Stromal cell of bone marrow (primary cell): ENCODE measurements at places on chromosomes 7 and 10.

DNA sequence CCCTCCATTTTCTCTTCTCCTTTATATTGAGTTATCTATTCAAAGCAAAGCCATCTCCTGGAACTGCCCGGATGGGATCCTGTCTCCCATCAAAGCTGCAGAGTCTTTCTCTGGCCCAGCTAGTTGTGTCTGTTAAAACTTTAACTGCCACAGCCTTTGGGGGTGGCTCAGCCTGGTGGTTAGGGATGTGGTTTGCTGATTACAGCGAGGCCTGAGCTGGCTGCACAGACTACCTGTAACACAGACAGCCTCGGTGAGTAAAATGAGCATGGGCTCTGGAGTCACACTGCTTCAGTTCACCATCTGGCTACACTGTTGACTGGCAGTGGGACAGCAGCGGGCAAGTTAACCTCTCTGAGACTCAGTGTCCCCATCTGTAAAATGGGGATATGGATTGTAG is 18.4 kb upstream of the HABP2 start:
- no peak for DNase-seq

DNA sequence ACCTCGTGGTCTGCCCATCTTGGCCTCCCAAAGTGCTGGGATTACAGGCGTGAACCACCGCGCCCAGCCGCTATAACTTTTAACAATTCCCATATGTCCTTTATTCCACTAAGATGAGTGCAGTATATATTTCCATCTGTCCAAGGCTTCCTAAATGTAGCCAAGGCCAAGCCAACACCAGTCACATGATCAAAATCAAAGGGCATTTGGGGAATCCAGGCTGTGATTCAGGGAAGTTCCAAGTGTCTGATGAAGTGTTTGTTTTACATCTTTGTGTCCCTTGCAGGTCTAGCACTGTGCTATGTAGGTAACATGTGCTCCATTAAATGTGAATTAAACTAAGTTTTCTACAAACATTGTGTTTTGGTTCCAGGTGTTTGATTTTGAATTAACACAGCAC is 20.8 kb downstream of the AKR1E2 start:
- DNase-seq: no peak

GRCh38 chr10:44383749-44384600 is 922 bp downstream of the CXCL12 start:
- DNase-seq: peak; percentile 18

DNA sequence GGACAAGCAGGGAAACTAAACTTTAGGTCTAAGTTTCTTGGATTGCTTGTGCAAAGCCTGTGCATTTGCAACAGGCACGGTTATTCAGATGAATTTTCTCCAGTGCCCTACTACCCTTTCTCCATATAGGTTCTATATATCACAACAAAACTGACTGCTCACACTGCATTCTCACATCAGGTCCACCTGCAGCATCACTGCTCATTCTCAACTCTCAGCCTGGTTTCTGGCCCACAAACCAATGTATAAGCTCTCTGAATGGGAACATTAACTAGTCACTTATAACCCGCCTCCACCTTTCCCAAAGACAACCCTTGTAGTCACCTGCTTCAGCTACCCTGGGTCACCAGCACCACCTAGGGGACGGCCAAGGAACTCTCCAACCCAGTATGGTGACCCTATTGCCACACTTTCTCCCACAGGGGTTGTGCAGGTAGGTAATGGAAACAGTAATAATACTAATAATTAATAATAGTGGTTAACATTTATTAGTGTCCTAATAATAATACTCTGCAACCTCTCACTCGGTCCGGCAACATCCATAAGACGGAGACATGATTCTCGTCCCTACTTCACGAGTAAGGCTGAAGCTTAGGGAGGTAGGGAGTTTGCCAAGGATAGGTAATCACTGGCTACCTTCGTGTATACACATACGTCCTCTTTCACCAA is 97.3 kb downstream of the CLEC2L start:
- DNase-seq: no peak

DNA sequence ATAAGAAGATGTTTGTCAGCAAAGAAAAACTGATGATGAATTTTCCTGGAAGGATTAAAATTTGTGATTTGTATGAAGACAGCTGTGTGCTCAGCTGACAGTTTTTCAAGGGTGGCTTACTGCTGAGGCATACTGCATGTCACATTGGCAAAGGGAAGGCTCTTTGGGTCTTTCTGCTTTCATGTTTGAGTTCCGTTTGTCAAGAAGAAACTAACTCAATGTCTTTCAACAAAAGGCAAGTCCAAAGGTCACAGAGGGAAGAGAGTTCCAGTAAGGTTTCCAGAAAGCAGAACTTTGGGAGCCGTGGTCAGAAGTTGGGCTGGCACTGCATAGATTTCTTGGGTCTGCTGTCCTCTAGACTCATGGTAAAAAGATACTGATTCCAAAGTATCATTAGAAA is 16.9 kb downstream of the DYDC2 start:
- DNase-seq: no peak

GRCh38 chr7:151696721-151697514 is 177.2 kb upstream of the RHEB start:
- DNase-seq: no peak

- DNase-seq: no peak
Measured at GRCh38 chr7:1468643-1469298, 9.5 kb upstream of the MICALL2 start.

- DNase-seq: no peak
Measured at GRCh38 chr10:48463318-48464003, 141.4 kb downstream of the ARHGAP22 start.

GRCh38 chr10:113498997-113499396 is 53.9 kb upstream of the HABP2 start:
- DNase-seq: no peak

DNA sequence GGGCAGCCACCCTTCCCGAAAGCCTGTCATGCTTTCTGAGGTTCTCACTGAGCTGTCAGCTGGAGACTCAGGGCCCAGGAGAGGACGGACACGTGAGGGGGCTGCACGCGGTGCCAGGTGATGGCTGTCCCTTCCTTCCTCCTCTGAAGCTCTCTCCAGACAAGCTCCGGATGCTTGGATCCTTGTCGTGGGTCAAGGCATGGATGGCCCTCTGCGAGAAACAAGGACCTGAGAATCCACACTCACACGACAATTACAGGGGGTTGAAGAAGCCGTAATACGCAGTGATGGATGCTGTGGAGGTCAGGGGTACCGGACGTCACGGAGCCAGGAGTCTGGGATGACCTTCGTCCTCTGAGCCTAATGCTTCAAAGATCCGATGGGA is 170.3 kb downstream of the USP6NL start:
- no peak for DNase-seq

- DNase-seq: no peak
Measured at GRCh38 chr10:93072225-93072712, 1.4 kb upstream of the CYP26A1 start.

DNA sequence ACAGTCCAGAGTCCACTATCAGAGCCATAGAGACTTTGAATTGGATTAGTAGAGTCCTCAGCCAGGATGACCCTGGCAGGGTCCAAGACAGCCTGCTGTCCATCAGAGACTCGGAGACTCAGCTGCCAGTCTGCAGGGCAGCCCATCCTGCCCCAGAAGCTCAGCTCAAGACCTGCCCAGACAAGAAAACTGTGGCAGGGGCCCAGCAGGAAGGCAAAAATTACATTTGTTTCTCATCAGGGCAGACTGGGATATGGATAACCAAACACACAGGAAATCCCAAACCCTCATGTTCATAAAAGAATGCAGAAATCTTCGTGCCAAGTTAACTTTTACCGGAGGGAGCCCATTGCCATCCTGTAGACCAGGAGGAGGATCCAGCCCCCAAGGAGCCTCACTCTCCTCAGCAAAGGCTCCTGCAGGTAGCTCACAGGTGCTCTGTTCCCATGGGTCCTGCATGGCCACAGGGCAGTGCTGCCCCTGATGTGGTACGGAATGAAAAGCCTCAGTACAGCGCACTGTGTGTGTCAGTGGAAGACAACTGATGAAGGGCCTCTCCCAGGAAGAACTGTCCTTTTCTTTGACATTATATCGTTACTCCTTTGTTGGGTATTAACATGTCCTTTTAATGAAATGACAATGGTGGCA is 222.2 kb downstream of the KCNMA1 start:
- no peak for DNase-seq

- no peak for DNase-seq
Measured at GRCh38 chr10:89518108-89518507, 17.3 kb downstream of the SLC16A12 start.

DNA sequence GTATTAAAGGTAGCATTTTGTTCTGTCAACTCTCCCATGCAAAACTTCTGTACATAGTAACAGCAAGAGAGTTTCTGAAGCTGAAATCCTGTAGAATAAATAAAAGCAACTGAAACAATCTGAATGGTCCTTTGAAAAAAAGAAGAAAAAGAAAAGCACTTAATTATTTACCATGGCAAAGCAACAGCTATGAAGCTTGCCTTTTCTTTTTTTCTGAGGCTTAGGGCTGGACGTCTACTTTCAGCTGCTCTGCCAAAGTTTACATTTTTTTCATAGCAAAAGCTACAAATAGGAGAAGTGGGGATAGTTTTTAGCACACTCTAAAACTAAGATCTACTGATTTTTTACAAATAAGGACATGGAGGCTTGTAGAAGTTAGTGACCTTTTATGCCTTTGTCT is 31.3 kb upstream of the CD36 start:
- DNase-seq: no peak

DNA sequence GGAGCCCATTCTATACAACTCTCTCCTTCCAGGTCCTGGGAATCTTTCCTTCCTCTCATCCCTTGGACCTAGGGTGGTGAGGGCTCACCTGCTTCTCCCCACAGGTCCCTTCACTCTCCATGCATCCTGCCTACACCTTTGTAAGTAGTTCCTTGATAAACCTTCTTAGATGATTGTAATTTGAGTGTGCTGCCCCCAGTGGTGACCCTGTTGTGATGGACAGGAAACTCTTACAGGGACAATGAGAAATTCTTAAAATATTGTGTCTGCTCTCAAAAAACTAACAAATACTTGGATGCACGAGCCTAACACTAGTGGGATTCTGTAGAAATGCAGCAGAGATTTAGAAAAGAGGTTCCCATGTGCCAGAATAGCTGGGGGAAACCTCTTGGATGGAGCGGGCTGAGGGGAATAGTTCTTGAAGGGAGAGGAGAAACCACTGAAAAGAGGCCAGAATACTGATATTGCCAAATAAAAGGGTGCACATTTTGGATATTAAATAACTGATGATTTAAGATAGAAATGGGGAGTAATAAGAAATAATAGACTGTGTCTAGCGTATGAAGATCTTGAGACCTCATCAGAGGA is 6.7 kb upstream of the PAXIP1 start:
- DNase-seq: no peak

DNA sequence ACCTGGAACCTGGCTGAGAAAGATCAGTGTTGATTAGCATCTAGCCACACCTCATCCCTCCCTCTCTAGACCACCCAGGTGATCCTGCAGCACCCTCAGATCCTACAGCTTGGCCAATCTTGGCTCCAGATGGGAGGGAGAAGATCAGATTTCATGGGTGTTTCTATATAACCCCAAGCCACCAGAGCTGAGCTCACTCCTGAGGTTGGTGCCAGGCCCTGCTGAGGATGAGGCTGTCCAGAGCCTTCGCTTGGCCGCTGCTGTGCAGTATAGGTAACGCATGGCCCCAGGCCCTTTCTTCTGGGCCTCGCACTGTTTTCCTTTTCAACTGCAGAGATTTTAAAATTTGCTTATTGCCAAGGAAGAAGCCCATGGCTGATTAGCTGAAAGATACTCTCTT is 27.0 kb downstream of the C10orf120 start:
- DNase-seq: no peak

DNA sequence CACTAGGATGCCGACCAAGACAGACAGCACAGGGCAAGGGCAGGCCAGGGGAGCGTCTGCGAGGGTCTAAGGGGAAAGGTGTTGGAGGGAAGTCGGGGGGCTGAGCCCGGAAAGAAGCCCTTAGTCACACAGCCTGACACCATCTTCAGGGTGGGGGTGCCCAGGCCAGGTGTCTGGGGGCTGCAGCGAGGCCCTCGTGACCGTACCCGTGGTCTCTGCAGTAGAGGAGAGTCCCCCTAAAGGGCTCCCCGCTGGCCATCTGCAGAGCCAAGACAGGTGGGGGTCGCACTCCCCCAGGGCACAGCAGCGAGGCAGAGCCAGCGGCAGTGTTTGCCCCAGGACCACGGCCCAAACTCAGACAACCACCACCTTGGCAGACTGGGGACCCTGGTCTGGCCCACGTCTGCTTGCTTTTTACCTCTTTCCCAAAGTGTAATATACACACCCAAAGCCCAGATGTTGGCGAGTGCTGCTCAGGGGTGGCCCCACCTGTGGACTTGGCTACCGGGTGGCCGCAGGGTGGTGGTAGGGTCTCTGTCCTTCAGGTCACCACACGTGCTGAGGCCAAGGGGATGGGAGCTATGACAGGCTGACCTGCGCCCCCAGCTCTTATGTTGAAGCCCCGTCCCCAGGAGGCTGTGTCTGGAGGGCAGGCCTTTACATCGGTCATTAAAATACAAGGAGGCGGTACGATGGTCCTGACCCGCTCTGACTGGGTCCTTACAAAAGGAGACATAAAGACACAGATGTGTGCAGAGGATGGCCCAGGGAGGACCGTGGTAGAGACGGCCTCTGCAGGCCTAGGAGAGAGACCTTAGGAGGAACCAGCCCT is 107.4 kb downstream of the DNAJB6 start:
- DNase-seq: no peak

- DNase-seq: no peak
Measured at GRCh38 chr10:7763929-7764328, 23.9 kb downstream of the KIN start.

GRCh38 chr10:27242951-27243551 is 2.5 kb upstream of the ACBD5 start:
- no peak for DNase-seq

GRCh38 chr7:74449809-74450397 is 3.8 kb upstream of the GTF2IRD1 start:
- no peak for DNase-seq

DNA sequence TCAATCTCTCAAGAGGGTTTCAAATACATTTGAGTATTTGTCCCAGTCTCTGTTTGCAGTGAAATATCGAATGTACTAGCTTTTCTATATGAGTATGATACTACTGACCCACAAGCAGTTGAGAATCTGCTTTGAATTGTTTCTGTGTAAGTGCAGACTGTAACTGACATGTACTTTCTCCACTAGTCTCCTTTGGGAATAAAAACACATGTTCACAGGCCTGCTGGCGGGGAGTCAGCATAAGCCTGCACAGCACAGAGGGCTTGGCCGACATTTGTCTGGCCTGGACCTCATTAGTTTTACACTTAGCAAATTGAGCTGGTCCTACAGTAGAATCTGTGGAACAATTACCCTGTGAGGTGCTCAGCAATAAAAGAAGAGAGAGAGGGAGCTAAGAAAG is 72.6 kb downstream of the ITGB8 start:
- no peak for DNase-seq
